ENCODE measurements at places on chromosomes 1 and 21.

DNA sequence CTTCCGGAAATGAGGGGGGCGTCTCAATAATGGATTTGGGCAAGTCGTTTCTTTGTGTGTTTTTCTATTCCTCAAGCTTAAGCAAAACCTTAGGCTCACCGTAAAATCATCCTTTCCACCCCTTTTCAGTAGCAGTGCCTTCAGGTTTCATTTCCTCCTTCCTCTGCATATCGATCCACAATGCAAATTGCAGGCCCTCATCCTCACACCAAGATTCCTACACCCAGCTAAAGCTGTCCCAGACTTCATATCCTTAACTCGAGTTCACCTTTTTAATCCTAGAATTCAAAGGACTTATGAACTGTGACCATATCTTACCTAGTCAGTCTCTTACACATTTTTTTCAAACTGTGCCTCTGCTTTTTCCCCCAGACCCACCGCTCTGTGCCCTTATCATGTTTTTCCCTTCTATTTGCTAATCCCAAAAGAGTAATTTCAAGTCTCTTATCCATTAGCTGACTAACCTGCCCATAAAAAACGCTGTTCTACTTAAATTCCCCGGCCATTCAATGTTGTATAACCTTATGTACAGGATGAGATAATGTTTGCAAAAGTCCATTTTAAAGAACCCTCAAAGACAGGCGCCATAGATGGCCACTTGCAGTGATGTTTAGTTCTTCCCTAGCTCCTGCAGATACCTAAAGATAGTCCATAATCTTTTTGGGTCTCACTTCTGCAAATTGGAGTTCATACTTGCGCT lies 1.5 kb downstream of the AKIRIN1 start:
- DNase-seq, result no peak

GRCh38 chr21:29072873-29073221 lies 601 bp downstream of the CCT8 start:
- DNase-seq, result no peak

GRCh38 chr1:53393325-53393792 lies 65.5 kb upstream of the LRP8 start:
- peak; percentile 60 for DNase-seq

DNA sequence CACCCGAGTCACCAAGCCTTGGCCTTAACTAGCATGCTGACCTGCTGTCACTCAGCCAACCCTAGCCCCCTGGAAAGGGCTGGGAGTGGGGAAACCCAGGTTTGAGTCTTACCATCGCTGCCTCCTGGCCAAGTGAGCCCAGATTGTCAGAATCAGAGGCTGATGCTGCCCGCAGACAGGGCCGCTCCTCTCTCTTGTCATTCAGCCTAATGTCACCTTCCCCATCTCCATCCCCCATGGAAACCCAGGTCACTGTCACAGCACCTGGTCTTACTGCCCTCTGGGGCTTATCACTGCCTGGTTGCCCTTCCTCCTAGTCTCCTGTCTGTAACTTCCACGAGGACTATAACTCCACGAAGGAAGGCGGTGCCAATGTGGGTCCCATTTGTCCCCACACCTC lies 53.6 kb upstream of the CASZ1 start:
- DNase-seq, result no peak

DNA sequence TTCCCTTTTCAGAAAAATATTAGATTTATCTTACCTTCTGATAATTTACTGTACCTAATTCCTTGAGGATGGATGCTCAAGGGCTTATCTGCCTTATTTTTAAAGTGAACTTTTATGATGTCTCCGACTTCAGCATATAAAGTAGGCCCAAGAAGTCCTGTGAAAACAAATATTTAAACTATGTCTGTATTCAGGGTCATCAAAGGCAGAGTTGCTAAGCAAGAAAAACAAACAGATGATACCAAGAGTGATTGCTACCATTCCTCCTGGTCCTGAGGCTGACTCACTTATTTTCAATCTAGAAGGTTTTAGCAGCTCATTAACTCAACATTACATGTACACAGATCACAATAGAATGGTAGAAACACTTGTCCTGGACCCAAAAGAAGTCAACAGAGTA lies 14.1 kb downstream of the F5 start:
- no peak for DNase-seq

DNA sequence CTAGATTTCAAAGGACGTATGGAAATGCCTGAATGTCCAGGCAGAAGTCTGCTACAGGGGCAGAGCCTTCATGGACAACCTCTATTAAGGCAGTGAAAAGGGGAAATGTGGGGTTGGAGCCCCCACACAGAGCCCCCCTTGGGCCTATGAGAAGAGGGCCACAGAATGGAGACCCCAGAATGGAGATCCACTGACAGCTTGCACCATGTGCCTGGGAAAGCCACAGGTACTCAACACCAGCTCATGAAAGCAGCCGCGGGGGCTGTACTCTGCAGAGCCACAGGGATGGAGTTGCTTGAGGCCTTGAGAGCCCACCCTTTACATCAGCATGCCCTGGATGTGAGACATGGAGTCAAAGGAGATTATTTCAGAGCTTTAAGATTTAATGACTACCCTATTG lies 108.7 kb downstream of the DMRTB1 start:
- DNase-seq, result no peak

GRCh38 chr1:203570805-203571204 lies 55.8 kb upstream of the ATP2B4 start:
- no peak for DNase-seq

- DNase-seq, result no peak
These were observed 34.7 kb downstream of the RGS5 start for GRCh38 chr1:163168053-163168452.

DNA sequence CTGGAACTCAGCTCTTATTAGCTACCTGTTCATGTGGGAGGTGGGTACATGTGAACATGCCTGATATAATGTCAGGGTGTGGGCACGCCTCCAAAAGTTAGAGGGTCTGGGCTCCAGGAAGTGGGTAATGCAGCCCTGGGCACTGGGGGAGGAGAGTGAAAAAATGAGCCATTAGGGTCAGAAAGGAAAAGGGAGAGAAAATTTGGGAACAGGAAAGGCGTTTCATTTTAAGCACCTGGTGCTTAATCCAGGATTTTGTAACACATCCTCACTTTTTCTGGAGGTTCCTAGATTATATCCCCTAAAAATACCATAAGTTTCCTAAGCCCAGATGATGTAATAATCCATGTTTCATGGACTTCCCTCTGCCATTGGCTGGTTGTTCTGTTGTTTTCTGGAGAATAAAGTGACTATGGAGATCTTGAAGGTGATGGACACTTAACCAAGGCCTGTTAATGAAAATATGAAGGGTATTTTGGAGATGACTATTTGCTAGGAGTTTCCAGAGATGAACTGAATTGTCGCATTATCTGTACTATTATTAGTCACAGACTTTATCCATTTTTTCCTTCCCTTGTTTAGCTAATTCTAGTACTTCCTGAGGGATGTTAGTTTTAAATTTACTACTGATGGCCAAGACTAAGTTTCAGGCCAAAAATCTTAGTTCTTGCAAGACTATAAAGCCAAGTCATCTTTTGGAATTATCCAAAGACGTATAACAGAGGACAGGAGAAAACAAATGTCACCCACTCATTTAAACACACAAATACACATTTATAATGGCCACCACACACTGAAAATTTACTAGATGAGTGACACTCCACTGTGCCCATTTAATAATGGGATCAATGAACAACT lies 24.4 kb upstream of the TARBP1 start:
- no peak for DNase-seq

GRCh38 chr1:103467100-103467499 lies 58.4 kb upstream of the RNPC3 start:
- no peak for DNase-seq

DNA sequence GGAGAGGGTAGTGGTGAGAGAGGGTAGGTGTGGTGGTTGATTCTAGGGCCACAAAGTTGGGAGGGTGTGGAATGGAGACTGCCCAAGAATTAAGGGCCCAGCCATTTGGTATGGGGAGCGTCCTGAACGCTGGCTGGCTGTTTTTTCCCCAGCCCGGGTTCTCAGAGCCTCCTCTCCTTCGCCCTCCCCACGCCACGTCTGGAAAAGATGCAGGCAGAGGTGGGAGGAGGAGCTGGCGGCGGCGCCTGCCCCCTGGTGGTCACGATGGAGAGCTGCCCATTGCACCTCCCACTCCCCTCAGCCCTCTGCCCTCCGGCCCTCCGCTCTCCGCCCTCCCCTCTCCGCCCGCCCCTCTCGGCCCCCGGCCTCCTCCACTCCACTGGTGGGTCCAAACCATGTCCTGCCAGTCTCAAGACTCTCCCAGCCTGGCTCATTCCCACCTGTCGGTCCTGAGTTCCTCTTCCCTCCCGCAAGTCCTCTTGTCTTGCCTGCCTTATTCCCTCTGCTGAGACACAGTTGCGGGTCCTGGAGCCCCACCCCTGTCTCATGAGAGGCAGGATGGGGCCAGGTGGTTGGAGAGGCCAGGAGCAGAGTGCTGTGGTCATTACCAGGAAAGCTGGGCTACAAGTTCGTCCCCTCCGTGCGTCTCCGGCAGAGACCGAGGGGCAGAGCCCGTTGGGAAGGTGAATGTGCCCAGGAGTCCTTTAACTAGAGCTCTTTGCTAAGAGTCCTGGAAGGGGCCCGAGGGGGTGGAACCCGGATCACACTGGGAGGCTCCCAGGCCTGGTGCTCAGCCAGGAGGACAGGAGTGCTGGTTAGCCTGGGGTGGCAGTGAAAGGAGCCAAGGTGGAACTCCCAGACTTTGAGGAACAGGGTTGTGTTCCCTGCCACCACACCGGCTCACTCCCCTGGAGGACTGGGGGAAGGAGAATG lies 22.6 kb downstream of the ETNK2 start:
- peak; percentile 65 for DNase-seq

DNA sequence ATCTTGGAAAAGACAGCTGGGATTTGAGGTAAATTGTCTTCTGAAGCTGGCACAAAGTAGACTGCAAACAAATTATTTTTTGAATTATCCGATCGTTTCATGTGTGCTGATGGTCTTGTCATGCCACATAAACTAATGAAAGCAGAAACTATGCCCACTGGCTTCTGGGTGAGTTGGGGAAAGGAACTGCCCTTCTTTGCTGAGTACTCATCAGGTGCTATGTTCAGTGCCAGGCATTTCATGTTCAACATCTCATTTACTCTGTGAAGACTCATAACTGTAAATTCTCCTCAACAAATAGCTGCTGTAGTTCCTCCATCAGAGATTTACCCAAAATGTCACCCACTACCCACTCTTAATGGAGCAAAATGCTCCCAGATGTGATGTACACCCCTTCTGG lies 1.2 kb downstream of the TRIT1 start:
- DNase-seq, result no peak

GRCh38 chr1:2585318-2586092 lies 1.1 kb upstream of the PRXL2B start:
- DNase-seq, result peak; percentile 84

DNA sequence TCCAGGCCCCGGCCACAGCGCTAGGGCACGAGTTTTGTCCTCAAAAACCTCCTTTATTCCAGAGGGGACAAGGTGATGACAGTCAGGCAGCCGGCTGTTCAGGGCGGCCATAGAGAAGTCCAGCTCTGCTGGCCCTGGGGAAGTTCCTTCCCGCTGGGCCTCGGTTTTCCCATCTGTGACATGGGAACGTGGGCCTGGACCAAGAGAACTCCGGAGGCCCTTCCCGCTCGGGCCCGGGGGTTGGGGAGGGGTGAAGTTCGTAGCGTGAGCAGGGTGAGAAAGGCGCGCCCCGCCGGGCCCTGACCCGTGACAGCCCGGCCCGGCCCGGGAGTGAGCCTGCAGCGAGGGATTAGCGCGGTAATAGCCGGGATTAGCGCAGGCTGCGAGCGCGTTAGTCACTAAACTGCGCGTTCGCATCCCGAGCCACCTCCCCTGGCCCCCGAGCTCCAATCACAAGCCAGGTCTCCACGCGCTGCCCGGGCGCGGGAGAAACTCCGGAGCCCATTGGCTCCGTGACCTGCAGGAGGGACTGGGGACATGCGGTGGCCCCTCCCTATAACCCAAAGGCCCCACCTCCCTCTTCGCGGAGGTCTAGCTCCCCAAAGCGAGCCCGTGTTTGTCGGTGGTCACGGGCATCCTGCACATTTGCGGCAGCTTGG lies 29.8 kb upstream of the PADI2 start:
- DNase-seq, result no peak

DNA sequence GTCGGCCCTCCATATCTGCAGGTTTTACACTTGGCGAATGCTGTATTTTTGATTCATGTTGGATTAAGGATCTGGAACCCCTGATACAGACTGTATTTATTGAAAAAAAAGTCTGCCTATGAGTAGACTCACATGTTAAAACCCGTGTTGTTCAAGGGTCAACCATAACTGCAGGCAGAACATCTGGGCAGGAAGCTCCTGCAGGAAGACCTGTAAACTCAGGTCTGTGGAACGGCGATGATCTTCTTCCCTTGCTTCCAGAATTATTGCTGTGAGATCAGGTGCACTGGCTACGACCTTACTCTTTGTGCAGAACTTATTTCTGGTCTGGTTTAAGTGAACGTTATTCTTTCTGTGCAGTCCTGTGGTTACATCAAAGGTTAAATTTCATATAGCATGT lies 96.6 kb downstream of the DISC1 start:
- no peak for DNase-seq

DNA sequence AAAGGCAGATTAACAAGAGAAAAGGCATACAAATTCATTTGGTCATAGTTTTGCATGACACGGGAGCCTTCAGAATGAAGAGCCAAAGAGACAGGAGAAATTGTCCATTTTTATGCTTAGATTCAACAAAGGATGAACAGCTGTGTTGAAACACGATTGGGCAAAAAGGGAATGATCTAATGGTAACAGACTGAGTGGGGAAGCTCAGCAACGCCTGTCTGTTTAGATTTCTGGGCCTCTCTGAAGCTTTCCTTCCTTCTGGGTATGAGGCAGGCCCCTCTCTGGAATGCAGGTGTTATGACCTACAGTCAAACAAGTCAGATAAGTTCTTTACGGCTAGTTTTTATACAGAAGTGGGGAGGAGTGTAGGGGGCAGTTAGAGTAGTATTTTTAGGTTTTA lies 154.6 kb downstream of the RGS7 start:
- no peak for DNase-seq

GRCh38 chr1:193927550-193927949 lies 741.1 kb upstream of the B3GALT2 start:
- no peak for DNase-seq

DNA sequence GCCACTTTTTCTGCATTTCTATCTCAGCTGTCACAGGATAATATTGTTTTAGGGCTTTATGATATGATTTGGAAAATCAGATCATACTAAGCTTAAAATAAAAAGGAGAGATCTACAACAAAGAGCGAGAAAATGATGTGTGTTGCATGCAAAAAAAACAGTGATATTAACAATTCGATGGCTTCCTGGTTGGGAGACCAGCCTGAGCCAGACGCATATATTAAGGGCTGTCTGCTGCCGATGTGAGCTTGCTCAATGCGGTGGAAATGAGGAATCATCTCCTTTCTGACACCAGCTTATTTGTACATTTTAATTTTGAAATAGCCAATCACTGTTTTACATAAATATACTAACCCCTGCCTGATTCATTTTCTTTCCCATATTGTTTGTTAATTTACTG lies 862.6 kb downstream of the USP25 start:
- no peak for DNase-seq

GRCh38 chr1:37028981-37029617 lies 5.2 kb downstream of the GRIK3 start:
- no peak for DNase-seq

Measured in CD4-positive, alpha-beta T cell treated with Interleukin-1 beta for 1 hour (primary cell).